ENCODE measurements at places on chromosomes 5 and 9. TPM values are rescaled to one million over a fixed set of nuclear protein-coding genes. Genes with fewer than 3 reads are reported as not detected.

Gene TMEM171
- not detected for total RNA-seq

- peak; percentile 91 for DNase-seq
Observed at GRCh38 chr9:127185931-127186781, 63.7 kb upstream of the ANGPTL2 start.

DNA sequence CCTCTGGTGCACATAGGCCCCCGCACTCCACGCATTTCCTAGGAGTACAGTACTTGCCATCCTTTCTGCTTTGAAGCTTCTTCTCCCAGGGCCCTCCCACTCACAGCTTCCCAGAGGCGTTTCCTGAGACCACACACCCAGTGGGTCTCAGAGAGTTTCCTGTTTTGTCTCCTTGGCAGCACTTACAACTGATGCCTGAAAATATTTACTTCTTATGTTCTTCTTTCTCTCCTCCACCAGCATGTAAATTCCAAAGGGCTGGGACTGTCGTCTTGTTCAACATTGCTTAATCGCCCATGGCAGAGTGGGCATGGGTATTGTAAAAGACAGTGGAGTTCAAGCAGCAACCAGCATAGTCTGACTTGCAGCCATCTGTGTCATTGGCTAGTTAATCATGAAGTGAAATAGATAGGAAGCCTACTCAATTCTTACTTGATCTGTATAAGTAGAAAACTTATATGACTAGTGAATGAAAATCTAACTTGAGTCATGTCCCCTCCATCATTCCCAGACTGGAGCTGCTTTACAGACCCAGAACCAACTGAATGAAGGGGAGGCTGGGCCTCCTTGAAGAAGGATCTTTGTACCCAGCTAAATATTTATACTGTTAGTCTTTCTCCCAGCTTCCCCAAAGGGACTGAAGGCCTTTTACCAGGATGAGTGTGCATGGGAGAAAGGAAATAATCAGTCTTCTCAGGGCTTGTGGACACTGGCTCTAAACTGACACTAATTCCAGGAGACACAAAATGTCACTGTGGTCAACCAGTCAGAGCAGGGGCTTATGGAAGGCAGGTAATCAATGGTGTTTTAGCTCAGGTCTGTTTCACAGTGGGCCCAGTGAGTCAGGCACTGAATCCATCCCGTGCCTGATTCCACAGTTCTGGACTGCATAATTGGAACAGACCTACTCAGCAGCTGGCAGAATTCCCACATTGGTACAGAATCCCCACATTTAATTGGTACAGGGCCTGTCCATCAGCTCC lies 116.4 kb downstream of the SV2C start:
- no peak for DNase-seq

- no peak for DNase-seq
Observed at GRCh38 chr5:8954801-8955200, 591.1 kb downstream of the SEMA5A start.

DNA sequence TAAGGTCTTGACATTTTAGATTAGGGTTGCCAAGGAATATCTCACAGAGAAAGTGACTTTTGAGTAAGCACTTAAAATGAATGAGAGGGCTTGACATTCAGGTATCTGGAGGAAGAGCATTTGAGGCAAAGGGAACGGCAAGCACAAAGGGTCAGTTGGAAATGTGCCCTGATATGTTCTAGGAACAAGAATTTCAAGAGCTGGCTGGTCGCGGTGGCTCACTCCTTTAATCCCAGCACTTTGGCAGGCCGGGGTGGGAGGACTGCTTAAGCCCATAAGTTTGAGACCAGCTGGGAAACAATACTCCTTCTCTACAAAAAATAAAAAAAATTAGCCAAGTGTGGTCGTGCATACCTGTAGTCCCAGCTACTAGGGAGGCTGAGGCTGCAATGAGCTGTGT lies 16.5 kb downstream of the KIAA1958 start:
- DNase-seq, result peak; percentile 55

Data from left ventricle myocardium superior (tissue), 1 donor.